ENCODE measurements at places on chromosomes 2 and 18. TPM values are rescaled to one million over a fixed set of nuclear protein-coding genes. Genes with fewer than 3 reads are reported as not detected.
A peak's percentile ranks its signal among the peaks of the same experiment; 100 is the strongest.

DNA sequence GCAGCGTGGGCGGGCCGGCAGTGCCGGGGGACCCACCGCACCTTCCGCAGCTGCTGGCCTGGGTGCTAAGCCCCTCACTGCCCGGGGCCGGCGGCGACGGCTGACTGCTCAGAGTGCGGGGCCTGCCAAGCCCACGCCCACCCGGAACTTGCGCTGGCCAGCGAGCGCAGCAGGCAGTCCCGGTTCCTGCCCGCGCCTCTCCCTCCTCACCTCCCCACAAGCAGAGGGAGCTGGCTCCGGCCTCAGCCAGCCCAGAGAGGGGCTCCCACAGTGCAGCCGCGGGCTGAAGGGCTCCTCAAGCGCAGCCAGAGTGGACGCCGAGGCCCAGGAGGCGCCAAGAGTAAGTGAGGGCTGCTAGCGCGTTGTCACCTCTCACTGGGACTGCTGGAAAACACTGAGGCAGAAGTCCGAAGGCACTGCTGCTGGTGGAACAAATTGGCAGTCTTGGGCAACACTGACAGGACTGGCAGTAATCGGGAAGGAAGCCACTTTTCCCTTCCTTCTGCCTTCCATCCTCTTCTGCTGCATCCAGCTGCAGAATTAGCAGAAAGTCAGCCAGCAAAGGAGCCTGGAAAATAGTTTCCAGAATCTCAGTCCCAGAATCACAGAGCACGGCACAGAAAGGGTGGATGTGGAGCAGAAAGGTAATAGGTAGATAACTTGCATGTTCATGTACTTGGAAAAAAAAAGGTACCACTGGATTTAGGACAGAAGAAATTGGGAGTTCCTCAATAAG, 179.4 kb upstream of the FN1 start:
- H3K27me3 ChIP-seq, result peaks cover 7% of the 10 kb centered on the region
- peaks cover 5% of the 10 kb centered on the region for H3K4me1 ChIP-seq
- H3K4me3 ChIP-seq, result no peak overlapping the region
- H3K36me3 ChIP-seq, result no peaks in the 10 kb centered on the region
- no peak for DNase-seq

GRCh38 chr2:145067549-145068030, 547.7 kb upstream of the ZEB2 start:
- no peak overlapping the region for H3K4me3 ChIP-seq
- no peak for DNase-seq
- no peaks in the 10 kb centered on the region for H3K27me3 ChIP-seq
- H3K27ac ChIP-seq, result no peak overlapping the region

GRCh38 chr2:113827426-113827825, 62.5 kb upstream of the ACTR3 start:
- H3K36me3 ChIP-seq, result no peaks in the 10 kb centered on the region
- DNase-seq, result no peak
- no peak overlapping the region for H3K4me3 ChIP-seq

OR6B2 gene
- total RNA-seq, result not detected

DNA sequence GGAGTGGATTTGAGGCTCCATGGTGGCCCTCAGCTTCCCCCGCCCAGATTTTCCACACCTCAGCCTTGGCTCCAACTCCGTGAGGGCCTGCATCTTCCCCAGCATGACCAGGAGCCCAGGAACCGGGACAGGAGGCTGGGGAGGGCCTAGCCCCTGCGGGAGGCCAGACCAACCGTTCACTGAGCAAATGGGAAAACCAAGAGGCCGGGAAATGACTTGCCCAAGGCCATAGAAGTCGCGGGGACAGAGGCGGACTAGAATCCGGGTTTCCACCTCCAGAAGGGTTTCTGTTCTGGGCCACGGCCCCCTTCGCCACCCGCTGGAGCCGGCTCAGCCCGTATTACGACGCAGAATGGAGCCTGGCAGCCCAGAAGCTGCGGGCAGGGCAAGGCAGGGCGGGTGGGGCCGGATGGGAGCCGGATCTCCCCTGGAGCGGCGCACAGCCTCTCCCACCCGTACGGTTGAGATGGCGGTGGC, 7.9 kb upstream of the CRYBA2 start:
- H3K27me3 ChIP-seq, result peaks cover 62% of the 10 kb centered on the region
- H3K27ac ChIP-seq, result no peak overlapping the region

GRCh38 chr2:12211326-12212175, 465.1 kb downstream of the LPIN1 start:
- H3K27me3 ChIP-seq, result peaks cover 7% of the 10 kb centered on the region
- no peaks in the 10 kb centered on the region for H3K36me3 ChIP-seq
- DNase-seq, result no peak
- H3K4me1 ChIP-seq, result no peaks in the 10 kb centered on the region

OTOS gene
- not detected for total RNA-seq

- peaks cover 20% of the 10 kb centered on the region for H3K4me1 ChIP-seq
- H3K36me3 ChIP-seq, result peaks cover 19% of the 10 kb centered on the region
- H3K4me3 ChIP-seq, result no peak overlapping the region
- H3K27ac ChIP-seq, result no peak overlapping the region
Measured at GRCh38 chr2:168136392-168136977, 110.9 kb downstream of the STK39 start.

DIS3L2 gene
- total RNA-seq, result 33.1 TPM

- no peaks in the 10 kb centered on the region for H3K36me3 ChIP-seq
- no peak overlapping the region for H3K27ac ChIP-seq
- no peaks in the 10 kb centered on the region for H3K4me1 ChIP-seq
- peaks cover 7% of the 10 kb centered on the region for H3K27me3 ChIP-seq
- no peak for DNase-seq
Measured at GRCh38 chr2:108324531-108325255, 36.0 kb downstream of the SULT1C2 start.

DNA sequence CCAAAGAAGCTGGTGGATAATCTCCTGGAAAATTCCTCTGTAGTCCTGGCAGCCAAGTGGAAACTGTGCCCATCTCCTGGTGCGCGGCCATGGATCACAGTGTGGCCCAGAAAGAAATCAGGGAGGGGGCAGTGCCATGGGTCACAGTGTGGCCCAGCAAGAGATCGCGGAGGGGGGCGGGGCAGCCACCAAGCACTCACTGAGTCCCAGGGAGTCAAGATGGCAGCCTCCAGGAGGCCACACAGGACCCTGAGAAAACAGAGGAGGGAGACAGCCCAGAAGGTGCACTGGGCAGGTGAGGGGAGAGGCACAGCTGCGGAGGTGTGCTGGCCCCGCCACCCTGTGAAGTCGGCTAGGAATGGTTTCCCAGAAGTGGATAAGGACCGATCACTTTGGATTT, 8.1 kb upstream of the ATP6V1B1 start:
- no peak overlapping the region for H3K4me3 ChIP-seq
- H3K27ac ChIP-seq, result no peak overlapping the region
- H3K27me3 ChIP-seq, result peaks cover 11% of the 10 kb centered on the region
- no peak for DNase-seq

DNA sequence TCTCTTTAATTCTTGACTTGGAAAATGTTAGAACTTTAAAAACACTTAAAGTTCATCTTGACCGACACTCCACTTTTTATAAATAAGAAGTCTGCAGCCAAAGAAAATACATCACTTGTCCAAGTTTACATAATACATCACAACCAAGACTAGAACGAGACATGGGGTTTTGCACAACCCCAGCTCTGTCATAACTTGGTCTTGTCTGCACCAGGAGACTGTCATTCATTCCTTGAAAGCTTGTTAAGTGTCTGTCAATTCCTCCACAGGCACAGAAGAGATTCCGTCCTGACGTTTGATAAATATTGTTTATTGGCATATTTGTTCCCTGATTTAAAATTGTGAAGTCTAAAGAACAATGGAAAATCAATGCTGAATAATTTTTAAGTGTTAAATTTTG, 139.5 kb upstream of the SETBP1 start:
- no peak for DNase-seq
- peaks cover 5% of the 10 kb centered on the region for H3K27me3 ChIP-seq
- no peak overlapping the region for H3K4me3 ChIP-seq

FRZB gene
- total RNA-seq, result not detected

- peak overlapping the region; percentile 95 for H3K27ac ChIP-seq
- peaks cover 4% of the 10 kb centered on the region for H3K36me3 ChIP-seq
- H3K4me3 ChIP-seq, result peak overlapping the region; percentile 98
- no peak for DNase-seq
Measured at GRCh38 chr2:207167099-207167923, 1.6 kb upstream of the KLF7 start.

TWIST2 gene
- total RNA-seq, result not detected
